ENCODE measurements at places on chromosomes 7 and 10. TPM values are rescaled to one million over a fixed set of nuclear protein-coding genes. Genes with fewer than 3 reads are reported as not detected.

- peak; percentile 52 for DNase-seq
These were observed 1.8 kb downstream of the SNCG start for GRCh38 chr10:86960003-86960862.

Gene TRIM73
- 0.94 TPM for total RNA-seq

Gene LGI1
- not detected for total RNA-seq

Gene NODAL
- total RNA-seq: not detected

Gene TAC1
- total RNA-seq: not detected

Gene TUBB8
- not detected for total RNA-seq

Data from myocyte (in vitro differentiated cells).